Peyer's patch (tissue), 4 donors: ENCODE measurements at places on chromosomes 7 and 10.

- no peak for DNase-seq
Observed at GRCh38 chr10:54449056-54449455, 352.0 kb downstream of the PCDH15 start.

GRCh38 chr10:132133005-132133404 lies 53.7 kb upstream of the DPYSL4 start:
- no peak for DNase-seq

- no peak for DNase-seq
Observed at GRCh38 chr7:103967401-103967800, 22.1 kb downstream of the RELN start.

- DNase-seq, result no peak
Observed at GRCh38 chr7:134836447-134836846, 57.0 kb downstream of the CALD1 start.

GRCh38 chr10:74333174-74333573 lies 182.2 kb downstream of the ADK start:
- no peak for DNase-seq

DNA sequence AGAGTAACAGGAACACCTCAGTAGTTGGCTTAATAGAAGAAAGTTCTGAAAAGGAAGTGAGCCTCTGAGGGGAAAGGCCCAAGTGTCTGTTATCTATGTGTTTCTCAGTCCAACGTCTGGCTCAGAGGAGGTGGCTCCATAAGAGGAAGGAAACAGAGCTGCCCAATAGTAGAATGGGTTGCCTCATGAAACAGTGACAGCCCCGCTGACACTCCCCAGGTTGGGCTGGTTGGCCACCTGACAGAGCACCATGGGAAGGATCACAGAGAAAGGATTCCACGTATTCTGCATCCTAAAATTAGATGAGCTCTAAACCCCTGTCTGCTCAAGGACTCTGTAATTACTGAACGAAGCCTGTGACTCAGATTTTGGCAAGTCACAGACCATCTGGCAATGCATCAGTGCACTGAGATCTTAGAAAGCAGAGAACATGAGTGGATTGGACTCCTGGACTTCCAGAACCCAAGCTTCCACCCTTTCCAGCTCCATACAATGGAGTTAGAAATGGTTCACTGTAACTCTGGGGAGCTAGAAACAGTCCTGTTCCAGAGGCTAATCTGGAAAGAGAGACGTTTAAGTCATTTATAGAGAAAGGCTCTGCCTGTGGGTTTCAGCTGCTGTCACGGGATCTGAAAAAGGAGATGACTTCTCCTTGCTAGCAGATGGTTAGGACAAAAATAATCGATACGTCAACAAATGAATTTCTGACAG lies 2.9 kb downstream of the PKD2L1 start:
- peak; percentile 73 for DNase-seq

GRCh38 chr7:108716783-108717182 lies 147.1 kb downstream of the DNAJB9 start:
- no peak for DNase-seq

DNA sequence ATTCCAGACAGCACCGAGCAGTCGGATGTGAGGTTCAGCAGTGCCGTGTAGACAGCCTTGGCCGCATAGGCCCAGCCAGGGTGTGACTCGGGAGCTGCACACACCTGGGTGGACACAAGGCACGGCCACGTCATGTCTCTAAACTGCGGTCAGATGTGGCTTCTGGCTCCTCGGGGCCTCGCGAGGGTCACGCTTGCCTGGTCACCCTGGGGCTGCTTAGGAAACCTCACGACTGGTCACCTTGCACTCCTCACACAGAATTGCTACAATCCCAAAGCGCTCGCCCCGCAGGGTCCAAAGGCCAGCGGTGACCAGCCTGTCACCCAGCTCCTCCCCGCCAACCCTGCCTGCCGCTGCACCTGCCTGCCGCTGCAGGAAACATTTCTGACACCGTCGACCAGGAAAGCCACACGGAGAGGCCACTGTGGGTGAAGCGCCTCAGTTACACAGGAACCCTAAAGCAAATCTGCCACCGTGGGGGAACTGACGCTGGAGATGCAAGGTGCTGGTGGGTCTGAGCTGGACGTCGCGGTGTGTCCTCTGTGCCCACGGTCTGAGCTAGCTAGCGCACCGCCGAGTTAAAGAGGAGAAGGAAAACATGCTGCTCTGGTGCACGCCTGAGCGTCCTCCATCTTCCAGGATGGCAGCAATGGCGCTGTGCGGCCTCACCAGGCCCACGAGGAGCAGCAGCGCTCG lies 5.0 kb downstream of the GPER1 start:
- no peak for DNase-seq

DNA sequence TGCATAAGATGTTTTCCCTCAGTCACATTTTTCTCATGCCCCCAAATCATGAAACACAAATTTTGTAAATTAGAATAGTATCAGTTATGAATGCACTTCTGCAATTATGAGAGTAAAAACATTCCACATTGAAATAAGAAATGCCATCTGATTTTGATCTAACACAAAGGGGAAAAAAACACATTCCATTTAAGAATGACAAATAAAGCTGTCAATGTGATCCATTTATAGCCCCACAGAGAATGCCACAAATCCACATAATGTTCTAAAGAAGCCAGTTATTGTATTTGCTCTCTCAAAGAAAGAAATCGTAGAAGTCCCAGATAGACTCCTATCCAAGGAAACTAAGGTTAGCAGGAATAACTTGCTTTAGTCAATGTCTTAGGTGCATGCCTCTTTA lies 48.7 kb upstream of the RHOBTB1 start:
- DNase-seq, result no peak

- no peak for DNase-seq
Observed at GRCh38 chr7:157719705-157720655, 383.2 kb downstream of the DNAJB6 start.

- no peak for DNase-seq
Observed at GRCh38 chr10:62512732-62513475, 138.7 kb downstream of the ZNF365 start.
